H4 (cell line): ENCODE measurements at places on chromosomes 6 and 20. TPM values are rescaled to one million over a fixed set of nuclear protein-coding genes. Genes with fewer than 3 reads are reported as not detected.

DNA sequence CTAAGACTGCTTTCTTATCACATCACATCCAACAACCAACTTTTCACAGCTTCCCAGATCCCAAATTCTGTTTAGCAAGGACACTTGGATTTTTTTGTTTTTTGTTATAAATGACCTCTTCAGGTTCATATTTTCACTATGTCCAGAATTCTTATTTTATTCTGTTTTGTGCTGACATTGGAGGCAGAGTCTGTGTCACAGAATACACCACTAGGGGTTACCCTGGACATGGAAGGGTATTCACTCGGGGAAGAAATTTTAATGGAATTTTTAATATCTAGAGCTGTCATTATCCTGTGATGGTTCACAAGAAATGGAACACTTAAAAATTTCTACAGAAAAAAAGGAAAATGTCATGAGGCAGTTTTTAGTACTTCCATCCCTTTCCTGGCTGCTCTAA lies 12.0 kb upstream of the SLC2A12 start:
- no peak for DNase-seq

ZSCAN31 gene
- total RNA-seq: 182 and 210 TPM in 2 replicates

HLA-C gene
- total RNA-seq: 804 and 844 TPM in 2 replicates

RAET1E gene
- total RNA-seq: not detected in 2 replicates

SLC17A2 gene
- not detected in 2 replicates for total RNA-seq

ZSCAN23 gene
- 0.64 and 2.4 TPM in 2 replicates for total RNA-seq

- no peak for DNase-seq
These were observed 219.4 kb upstream of the SSTR4 start for GRCh38 chr20:22815603-22816315.

GRCh38 chr6:169702840-169703246 lies 917 bp downstream of the C6orf120 start:
- no peak for DNase-seq

PLCB1 gene
- total RNA-seq: 9.0 and 10.6 TPM in 2 replicates

LAMA5 gene
- total RNA-seq: 4.4 and 4.5 TPM in 2 replicates
